ENCODE measurements at places on chromosomes 5 and 9. TPM values are rescaled to one million over a fixed set of nuclear protein-coding genes. Genes with fewer than 3 reads are reported as not detected.
A peak's percentile ranks its signal among the peaks of the same experiment; 100 is the strongest.

DNA sequence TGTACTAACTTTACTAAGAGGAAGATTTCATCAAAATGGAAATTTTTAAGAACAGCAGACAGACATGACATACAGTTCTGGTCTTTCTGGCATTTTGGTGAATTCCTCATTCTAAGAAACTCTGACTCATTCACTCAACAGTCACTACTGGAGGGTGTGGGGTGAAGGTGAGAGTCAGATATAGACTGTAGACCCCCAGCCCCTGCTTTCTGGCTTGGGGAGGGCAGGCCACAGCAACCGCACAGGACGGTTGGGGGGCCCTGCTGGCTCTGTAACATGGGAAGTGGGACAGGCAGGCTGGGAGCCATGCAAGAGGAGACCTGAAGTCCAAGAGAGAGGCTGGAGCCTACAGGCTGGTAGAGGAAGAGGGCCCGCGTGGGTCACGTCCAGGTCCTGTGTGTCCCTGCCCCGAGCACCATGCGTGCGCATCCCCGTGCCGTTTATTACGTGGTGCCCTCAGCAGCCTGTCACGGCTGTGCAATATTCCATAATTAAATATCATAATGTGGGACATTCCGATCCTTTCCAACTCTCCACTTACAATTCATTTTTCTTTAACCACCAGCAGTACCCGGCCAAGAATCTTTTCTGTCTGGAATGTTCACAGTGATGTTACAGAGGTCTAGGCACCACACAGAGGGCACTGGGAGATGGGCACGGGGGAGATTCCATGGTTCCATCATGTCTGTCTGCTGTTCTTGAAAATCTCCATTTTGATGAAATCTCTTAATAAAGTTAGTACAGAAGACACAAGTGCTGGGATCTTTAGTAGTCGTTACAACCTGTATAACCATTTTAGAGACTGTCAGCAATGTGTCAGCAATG lies 75.5 kb downstream of the SEMA4D start:
- H3K4me1 ChIP-seq: peaks cover 100% of the 10 kb centered on the region
- H3K4me3 ChIP-seq: peak overlapping the region; percentile 34
- peak overlapping the region; percentile 97 for H3K27ac ChIP-seq

DNA sequence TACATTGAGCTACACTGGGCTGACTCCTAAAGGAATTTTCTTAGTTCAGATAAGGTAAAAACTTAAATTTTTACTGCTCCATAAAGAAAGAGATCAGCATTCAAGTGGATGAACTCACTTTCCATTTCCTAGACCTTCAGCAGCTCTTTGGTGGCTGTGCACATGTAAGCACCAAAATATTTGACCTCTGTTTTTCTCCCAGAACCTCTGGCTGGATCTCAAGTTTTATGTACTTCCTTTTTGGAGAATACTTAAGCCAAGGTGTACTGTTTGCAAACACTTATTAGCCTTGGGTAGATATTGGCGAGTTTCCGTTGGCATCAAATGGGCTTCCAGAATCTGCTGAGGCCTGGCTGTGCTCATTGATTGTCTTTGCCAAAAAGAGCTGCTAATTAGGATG lies 10.3 kb downstream of the TNC start:
- H3K36me3 ChIP-seq: no peaks in the 10 kb centered on the region
- no peaks in the 10 kb centered on the region for H3K27me3 ChIP-seq
- no peak for DNase-seq
- H3K27ac ChIP-seq: no peak overlapping the region
- H3K4me1 ChIP-seq: peaks cover 5% of the 10 kb centered on the region

Gene GPR151
- not detected for total RNA-seq

Gene FBP2
- total RNA-seq: not detected

- no peak for DNase-seq
- H3K27me3 ChIP-seq: peaks cover 24% of the 10 kb centered on the region
- H3K4me3 ChIP-seq: no peak overlapping the region
- peaks cover 14% of the 10 kb centered on the region for H3K4me1 ChIP-seq
These were observed 22.4 kb downstream of the GOLGA2 start for GRCh38 chr9:128253140-128253990.

Gene NUTM2F
- total RNA-seq: not detected

Gene CDH9
- not detected for total RNA-seq

DNA sequence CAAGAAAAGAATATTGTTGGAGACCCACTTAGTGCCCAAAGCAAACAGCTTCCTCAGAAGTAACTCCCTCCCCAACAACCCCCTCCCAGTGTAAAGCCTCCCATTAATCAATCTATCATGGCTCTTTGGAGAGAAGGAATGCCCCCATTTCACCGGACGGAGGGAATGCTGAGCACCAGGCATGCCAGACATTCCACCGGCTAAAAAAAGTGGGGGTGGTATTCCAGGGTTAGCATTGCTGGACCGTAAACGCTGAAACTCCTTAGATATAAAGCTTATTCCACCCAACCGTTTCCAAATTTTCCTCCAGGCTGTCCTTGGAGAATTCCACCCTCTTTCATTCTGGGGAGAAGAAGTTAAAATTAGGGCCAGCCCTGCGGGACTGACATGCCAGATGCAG lies 363 bp upstream of the MAMDC2 start:
- H3K27me3 ChIP-seq: peaks cover 49% of the 10 kb centered on the region
- no peaks in the 10 kb centered on the region for H3K36me3 ChIP-seq
- H3K4me1 ChIP-seq: peaks cover 19% of the 10 kb centered on the region
- H3K4me3 ChIP-seq: no peak overlapping the region
